IPS DF 6.9 (cell line): ENCODE measurements at places on chromosomes 1 and 21.

DNA sequence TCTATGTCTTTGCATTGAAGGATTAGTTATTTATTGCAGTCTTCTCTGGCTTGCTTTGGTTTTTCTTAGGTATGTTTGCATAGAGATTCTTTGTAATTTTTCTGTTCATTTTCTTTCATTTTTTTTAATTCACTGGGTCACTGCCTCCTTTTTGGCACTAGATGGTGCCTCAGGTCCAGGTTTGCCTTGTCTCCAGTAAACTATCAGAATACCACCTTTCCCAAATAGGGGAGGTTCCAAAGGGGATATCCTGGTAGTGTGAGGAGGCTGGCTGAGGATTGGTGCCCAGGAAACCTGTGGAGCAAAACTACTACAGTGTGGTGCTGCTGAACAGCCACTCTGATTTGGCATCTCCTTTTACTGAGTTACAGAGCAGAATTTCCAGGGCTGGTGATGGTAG, 257.1 kb downstream of the KCTD3 start:
- peak; percentile 29 for DNase-seq

- no peak for DNase-seq
Measured at GRCh38 chr1:80531182-80531581, 1269.6 kb upstream of the ADGRL2 start.

DNA sequence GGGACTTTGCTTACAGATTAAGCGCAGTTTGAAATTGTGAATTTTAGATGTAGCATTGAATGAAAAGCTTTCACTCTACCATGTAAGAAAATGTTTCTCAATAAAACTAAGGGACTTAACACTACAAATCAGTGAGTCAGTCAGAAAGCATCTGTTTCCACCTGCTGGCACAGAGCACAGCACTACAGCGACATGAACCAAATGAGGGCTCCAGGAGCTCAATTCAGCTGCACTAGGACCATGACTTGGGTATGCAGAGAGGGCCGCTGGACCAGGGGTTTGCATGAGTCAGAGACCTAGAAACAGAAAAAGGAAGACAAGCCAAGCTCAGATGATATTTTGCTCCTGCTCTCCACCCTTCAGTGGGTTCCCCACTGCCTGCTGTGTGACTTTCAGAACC, 5.2 kb downstream of the SUSD4 start:
- no peak for DNase-seq

- DNase-seq, result no peak
Measured at GRCh38 chr1:175062339-175062738, 5.3 kb upstream of the TNN start.

GRCh38 chr1:100445565-100445964, 92.4 kb upstream of the GPR88 start:
- no peak for DNase-seq

GRCh38 chr1:246528933-246529731, 22.1 kb upstream of the SMYD3 start:
- DNase-seq, result no peak

- no peak for DNase-seq
Measured at GRCh38 chr1:94773296-94773809, 46.8 kb upstream of the SLC44A3 start.

DNA sequence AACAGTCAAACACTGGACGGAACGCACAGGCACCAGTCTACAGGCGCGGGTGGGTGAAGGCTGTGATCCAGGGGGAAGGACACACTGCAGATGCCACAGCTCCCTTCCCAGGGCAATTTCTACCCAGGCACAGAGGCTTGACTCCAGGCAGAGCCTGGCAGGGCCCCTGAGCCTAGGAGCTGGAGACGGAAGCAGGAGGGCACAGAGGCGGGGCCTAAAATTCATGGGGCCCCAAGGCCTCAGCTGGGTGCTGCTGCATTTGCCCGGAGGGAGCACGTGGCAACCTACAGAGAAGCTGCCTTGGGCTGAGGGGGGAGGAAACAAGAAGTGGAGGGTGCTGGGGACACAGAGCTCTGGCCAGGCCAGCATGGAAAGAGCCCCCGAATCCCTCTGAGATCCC, 41.2 kb downstream of the UBE2G2 start:
- no peak for DNase-seq

DNA sequence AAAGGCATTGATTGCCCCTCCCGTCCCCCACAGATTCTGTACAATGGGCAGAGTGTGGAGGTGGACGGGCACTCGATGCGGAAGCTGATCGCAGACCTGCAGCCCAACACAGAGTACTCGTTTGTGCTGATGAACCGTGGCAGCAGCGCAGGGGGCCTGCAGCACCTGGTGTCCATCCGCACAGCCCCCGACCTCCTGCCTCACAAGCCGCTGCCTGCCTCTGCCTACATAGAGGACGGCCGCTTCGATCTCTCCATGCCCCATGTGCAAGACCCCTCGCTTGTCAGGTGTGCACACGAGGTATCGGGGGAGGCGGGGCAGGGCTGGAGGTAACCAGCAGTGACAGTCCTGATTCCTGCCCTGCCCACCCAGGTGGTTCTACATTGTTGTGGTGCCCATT, 44.8 kb upstream of the KDM4A start:
- DNase-seq, result no peak

DNA sequence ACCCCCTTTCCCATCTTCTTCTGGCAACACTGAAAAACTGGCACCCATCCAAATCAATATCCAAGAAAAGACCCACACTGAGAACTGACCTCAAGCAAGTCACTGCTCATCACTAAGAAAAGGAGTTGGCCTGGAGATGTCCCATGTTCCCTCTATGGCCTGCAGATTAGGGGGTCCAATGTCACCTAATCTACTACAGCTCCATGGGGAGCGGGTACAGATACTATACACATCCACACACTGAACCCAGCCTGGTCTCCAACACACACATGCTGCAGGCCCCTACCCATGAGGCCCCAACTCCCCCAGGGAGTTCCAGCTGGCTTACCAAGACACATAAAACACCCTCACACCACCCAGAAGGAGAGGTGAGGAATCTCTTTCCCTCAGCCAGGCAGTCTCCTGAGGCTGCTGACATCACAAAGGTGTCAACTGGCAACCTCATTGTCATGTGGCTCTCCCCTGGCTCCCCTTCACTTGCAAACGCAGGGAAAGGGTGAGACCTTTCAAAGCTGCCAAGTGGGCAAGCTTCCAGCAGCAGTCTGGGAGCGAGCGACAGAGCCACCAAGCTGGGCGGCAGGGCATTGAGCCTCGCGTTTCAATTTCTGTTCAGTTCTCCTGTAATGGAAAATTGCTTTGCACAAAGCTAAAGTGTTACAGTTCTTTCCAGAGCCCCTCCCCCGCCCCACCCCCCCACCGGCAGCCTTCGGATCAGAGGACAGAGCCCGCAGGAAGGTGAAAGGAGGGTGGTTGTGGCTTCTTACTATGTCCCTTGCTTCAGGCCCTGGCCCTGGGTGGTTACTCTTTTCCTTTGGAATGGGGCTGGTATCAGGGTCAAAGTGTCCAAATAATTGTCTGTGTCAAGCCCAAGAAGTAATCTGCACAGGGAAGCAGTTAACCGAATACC, at the start of gene LRRC52:
LRRC52 (plus strand) TSS at position 469 of the 907 bp plus-strand sequence; CDS start at position 766, 297 bp downstream.
- peak; percentile 13 for DNase-seq

DNA sequence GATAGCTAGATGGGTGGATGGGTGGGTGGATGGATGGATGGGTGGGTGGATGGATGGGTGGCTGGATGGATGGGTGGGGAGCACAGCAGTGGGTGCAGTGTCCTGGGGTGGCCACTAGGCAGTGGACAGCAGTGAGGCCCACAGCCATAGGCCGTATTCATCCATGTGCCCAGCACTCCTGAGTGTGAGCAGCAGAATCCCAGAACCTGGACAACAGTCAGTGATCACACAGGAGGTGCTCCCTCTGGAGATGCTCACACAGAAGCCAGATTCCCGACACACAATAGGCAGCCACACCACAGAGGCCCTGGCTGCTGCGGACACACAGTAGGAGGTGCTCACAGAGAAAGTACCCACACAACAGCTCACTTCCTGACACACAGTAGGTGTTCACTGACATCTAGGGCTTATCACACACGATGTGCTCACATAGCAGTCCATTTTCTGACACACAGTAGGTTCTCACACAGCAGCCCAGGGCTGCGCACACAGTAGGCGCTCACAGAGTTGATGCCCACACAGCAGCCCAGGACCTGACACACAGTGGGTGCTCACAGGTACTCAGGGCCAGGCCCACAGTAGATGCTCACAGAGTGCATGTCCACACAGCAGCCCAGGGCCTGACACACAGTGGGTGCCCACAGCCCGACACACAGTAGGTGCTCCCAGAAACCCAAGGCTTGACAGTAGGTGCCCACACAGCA, 64.0 kb downstream of the RAP1GAP start:
- DNase-seq, result no peak

GRCh38 chr1:162020150-162020549, 3.5 kb downstream of the OLFML2B start:
- DNase-seq, result no peak

DNA sequence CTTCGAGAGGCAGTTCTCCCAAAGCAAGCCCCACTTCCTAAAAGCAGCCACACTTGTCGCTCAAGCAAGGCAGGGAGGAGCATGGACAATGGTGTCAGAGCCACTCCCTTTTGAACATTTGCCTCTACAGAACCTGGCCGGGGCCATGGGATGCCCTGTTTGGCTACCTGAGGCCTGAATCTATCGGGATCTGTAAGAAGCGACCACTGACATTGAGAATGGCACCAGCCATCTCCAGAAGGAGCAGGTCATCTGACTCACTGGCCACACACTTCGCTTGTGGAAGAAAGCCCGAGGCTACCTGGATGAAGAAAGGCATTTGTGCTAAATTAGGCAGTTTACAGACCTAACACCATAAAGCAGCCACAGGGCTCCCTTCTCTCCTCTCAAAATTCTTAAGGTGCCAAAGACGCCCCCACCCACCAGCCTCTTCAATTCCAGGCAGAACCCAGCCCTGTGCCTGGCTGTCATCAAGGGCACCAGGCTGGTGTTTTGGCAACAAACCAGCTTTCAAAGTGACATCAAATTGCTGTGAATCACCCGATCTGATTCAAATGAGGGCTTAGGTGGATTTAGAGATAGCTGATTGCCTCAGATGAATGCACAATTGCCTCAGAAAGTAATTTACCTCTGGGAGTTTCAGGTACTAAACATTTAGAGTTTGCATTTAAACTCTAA, 104.8 kb downstream of the ETS2 start:
- DNase-seq, result no peak

GRCh38 chr1:241825581-241825980, 22.4 kb upstream of the EXO1 start:
- no peak for DNase-seq

DNA sequence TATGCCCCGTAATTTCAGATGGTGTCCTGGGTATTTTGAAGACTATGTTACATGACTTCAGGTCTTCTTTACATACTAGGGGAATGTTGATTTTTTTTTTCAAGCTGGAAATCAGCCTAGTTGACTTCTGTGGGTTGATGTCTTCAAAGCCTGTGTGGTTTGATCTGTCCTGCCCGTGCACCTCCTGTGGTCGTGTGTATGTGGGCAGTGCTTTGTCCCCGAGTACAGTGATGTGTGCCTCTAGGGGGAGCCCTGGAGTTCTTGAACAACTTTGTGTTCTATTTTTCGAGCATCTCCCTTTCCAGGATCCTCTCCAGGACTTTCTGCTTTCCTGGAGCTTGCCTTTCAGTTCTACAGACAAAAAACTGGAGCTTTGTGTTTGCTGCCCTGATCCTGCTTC, 28.9 kb downstream of the OBSCN start:
- DNase-seq, result no peak

GRCh38 chr1:112375701-112376100, 20.3 kb upstream of the CTTNBP2NL start:
- DNase-seq, result no peak

GRCh38 chr1:54266195-54266594, 66.2 kb downstream of the MRPL37 start:
- DNase-seq, result no peak

- DNase-seq, result no peak
Measured at GRCh38 chr1:52368383-52369172, 2.6 kb upstream of the CC2D1B start.

DNA sequence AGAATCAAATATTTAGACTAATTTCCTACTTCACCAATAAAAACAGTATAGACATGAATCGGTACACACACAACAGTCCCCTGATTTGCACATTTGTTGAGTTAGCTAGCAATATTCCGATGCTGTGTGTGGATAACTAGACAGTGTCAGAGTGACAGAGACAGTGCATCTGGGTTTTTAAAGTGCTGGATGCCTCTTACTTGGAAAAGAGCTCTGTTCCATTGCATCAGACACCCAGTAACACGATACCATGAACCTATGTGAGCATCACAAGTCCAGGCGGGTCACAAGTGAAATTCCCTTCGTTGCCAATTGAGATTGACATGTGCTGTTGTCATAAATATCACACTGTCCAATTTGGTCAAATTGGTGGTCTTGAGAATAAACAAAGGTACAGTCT, 82.0 kb upstream of the ESRRG start:
- DNase-seq, result no peak

DNA sequence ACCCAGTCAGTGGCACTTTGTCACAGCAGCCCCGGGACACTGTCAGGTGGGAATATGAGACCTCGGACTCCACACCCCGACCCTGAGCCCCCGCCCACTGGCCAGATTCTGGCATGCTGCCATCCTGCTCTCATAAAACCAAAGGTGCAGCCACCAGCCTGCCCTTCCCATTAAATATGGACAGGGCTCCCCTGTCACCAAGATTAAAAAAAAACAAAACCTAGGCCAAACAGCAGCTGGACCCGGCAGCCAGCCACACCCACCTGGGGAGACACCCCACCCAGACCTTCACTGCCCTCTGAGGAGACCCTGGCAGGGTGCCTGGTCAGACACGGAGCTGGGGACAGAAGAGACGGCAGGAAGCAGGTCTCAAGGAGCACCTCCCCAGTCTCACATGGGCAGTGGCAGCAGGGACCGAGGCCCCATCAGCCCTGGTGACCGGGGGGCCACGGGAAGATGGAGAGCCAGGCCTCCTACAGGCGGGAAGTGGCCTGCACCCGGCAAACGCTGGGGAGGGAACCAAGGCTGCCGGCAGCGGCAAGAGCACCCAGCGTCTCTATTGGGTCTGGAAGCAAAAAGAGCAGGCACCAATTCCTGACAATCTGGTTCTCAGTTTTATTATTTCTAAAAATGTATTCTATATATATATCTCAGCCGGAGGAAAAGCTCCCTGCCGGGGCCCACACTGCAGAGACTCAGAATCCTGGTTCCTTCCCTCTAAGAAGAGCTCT, 61.9 kb downstream of the ACOT7 start:
- no peak for DNase-seq

DNA sequence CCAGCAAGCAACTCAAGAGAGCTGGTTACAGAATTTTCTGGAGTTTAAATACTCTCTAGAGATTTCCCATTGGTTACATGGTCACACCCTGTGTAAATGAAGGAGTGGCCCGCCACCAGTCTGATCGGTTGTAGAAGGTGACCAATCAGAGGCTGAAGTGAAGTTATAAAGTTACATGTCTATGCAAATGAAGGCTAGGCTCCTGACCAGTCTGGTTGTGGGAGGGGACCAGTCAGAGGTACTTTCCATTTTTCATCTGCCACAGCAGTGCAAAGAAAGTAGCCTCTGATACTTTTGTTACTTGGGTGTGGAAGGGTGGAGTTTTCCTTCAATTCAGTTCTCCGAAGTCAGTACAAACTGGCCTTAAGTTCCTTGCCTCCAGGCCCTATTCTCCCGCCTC, 273.7 kb downstream of the BARHL2 start:
- DNase-seq, result no peak

- DNase-seq, result no peak
Measured at GRCh38 chr1:73065339-73066041, 783.2 kb upstream of the NEGR1 start.

GRCh38 chr21:30582870-30583269, 7.3 kb downstream of the KRTAP22-2 start:
- DNase-seq, result no peak

- DNase-seq, result no peak
Measured at GRCh38 chr21:31161157-31161556, 122.9 kb upstream of the KRTAP19-8 start.
